ENCODE measurements at places on chromosomes 12 and 14.

GRCh38 chr14:78530078-78530477 lies 359.9 kb downstream of the NRXN3 start:
- no peak for DNase-seq

DNA sequence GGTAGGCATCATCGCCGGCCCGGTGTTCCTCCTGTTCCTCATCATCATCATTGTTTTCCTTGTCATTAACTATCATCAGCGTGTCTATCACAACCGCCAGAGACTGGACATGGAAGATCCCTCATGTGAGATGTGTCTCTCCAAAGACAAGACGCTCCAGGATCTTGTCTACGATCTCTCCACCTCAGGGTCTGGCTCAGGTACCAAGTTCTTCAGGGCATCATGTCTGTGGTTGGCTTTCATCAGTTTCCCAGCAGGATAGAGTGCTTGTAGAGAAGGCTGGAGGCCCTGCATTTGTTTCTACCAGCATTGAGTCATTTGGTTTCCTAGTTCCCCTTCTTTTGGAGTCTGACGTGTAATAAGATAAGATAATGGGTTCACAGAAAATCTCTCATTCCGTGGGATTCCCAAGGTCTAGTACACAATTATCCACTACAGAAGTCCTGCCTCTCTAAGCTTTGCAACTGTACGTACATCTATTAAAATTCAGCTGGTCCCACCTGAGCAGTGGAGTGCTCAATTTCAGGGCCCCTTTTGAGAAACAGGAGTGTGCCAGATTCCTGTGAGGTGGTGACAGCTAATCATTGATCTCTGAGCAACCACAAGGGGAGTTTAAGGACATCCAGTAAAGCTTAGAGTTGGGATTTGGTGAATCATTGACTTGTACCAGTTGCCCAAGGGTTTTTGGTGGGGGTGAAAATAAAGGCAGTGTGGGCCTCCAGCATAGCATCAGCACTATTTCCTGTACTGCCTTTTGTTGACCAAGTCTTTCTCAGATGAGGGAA lies 25.1 kb downstream of the ACVR1B start:
- DNase-seq: no peak

DNA sequence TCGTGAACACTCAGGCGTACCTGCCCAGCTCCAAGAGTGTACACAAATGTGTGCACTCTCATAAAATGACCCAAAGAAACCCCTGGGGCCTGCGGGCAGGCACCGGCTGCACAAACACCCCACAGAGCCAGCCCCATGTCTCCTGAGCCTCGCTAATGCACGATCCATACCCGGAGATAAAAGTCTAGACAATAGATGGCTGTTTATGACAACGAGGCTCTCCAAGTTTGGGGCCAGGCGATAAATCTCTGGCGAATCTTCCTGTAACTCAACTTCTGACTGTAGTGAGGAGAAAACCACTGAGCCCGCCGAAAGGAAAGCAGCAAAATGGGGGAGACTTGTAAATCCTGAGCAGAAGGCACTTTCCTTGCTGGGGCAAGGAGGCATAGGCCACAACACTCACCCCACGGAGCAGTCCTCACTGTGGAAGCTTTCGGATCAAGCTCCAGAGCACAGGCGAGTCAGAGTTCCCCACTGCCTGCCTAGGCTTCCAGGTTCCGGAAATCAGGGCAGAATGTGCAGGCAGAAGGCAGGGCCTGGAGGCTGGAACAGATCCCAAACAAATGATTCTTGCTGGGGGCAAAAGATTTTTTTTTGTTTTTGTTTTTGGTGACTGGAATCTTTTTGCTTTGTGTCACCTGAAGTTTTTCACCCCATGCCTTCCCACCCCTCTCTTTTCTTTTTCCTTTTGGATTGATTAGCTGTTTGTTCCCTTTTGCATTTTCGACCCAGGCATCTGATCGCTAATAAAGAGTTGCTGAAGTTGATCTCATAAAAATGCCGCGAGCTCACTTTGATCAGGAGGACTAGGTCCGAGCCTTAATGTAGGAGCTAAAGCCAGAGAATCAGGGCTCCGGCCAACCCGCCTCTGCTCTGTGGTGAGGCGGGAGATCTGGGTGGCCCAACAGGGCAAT lies 4.5 kb upstream of the HOXC11 start:
- DNase-seq: no peak

- no peak for DNase-seq
Observed at GRCh38 chr14:91138511-91139359, 24.9 kb downstream of the DGLUCY start.

DNA sequence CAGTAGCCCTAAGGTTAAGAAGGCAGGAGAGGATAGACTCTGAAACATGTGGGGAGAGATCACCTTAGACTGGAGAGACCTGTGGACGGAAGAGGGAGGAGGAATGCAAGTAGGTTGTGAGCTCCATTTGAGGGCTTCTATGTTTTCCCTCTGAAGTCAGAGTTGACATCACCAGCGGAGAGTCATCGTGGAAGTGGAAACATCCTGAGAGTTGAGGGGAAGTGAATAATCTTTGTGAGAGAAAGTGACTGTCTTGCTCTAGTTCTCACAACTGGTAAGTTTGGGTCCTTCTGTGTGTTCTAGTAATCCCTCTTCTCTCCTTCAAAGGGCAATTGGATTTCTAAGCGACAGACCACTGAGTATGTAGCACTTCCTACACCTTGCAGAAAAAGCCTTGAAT lies 103.6 kb upstream of the CCND2 start:
- no peak for DNase-seq

- no peak for DNase-seq
Observed at GRCh38 chr12:8030189-8030588, 2.3 kb upstream of the FOXJ2 start.

DNA sequence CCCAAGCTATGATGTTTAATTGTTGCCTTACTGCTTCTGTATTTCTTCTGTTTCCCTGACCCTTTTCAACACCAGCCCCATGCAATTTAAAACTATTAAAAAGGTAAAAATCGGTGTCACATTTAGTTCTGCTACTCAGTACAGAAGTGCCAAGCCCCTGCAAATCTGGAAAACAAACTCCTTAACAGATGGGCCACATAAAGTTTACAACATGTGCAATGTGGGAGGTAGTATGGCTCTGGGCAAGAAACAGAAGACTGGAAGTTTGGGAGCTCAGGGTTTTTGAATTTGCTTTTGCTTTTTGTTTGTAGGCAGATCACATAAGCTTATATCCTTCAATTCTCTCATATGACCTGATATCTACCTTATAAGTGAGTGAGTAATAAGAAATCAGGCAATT lies 404.0 kb upstream of the ATP2B1 start:
- DNase-seq: no peak

GRCh38 chr12:106088246-106088808 lies 50.4 kb downstream of the NUAK1 start:
- DNase-seq: no peak

DNA sequence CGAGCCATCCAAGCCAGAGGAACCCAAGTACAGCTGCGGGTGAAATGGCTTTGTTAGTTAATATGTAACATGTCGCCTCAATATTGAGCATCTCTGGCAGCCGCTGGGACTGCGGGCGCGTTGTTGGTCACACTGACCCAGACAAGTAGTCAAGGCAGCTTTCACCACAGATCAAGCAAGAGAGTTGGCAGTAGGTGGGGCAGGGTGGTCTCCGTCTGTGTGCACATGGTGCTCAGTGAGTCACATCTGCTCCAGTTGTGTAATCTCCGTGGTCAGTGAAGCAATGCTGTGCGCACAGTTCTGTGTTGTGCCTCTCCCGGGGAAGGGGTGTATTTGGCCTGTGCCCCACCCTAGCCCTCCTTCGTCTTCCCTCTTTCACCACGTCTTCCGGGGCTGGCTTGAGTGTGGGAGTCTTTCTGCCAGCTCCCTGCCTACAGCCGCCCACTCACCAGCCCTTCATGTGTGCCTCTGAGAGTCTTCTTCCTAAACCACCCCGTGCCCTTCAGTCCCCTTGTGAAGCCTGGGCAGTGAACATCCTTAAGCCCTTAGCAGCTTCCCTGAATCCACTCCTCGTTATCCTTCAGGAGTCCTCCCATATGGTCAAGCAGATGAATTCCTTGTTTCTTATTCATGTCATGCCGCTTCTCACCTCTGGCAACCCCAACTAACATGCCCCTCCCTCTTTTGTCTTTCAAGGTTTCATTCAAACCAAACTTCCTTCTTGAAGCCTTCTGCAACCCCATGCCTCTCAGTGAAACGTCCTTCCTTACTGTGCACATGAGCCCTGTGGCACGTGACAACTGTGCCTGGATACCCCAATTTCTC lies 242.1 kb downstream of the CACNA1C start:
- DNase-seq: no peak

DNA sequence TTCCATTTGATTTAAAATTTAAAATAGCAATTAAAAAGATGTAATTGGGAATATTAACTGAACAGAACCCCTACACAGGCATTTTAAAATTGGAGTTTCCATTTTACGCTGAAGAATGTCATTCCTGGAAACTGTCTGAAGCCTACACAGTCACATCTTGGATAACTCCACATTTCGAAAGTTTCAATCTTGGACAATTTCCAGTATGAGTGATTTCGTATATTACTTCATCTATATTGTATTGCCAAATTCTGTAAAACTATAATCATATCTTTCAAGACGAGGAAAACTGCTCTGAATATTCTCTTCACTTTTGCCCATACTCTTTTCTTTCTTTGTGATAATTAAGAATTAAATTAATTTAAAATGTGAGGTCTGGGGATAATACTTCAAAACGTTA lies 194.2 kb upstream of the ABCD2 start:
- no peak for DNase-seq

GRCh38 chr12:20492251-20492760 lies 124.0 kb downstream of the PDE3A start:
- DNase-seq: no peak

- no peak for DNase-seq
Observed at GRCh38 chr12:65825507-65826352, 1.4 kb downstream of the HMGA2 start.

DNA sequence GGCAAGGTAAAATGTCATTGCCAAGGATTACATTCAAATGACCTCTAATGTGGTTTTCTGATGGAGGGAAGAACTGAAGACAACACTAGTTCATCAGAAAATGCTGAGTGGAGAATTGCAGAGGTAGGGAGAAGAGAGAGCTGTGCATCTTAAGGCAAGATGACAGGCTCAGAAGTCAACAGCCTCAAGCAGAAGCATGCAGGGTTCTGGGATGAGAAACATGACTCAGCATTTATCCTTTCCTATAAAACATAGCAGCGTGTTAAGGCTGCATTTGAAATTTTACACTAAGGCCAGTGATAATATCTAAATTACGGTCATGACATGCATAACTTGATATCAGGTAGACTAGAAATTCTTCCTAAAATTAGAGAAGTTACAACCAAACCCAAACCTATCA lies 53.7 kb upstream of the DYRK2 start:
- no peak for DNase-seq

GRCh38 chr12:79842630-79843029 lies 92.3 kb downstream of the PPP1R12A start:
- no peak for DNase-seq

- DNase-seq: no peak
Observed at GRCh38 chr12:131133015-131133905, 179.6 kb downstream of the ADGRD1 start.

GRCh38 chr12:61862986-61863385 lies 397.2 kb upstream of the USP15 start:
- no peak for DNase-seq

DNA sequence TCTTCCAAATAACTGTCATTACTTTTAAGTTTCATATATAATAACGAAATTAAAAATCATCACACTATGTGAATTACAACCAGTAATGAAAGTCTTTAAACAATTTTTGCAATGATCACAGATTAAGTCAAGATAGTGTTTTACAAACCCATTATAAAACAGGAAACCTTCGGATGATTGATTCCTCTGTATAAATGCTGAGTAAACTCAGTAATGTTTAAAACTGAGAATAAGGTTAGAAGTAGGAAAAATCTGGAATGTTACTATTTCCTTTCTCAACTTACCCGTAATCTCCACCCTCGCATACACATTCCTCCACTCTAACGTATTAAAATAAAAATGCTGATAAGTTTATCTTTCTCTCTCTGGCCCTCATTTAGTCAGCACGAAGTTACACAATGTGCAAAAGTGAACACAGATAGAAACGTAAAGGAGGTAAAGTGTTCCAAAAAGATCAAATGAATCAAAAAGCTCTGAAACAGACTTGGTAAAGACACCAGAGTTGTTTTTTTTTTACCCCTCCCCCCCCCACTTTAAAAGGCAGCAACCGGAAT lies 1.6 kb downstream of the ZFC3H1 start:
- DNase-seq: no peak

GRCh38 chr12:131323879-131324278 lies 370.2 kb downstream of the ADGRD1 start:
- DNase-seq: no peak

- no peak for DNase-seq
Observed at GRCh38 chr14:60309867-60310552, 61.0 kb downstream of the PPM1A start.

DNA sequence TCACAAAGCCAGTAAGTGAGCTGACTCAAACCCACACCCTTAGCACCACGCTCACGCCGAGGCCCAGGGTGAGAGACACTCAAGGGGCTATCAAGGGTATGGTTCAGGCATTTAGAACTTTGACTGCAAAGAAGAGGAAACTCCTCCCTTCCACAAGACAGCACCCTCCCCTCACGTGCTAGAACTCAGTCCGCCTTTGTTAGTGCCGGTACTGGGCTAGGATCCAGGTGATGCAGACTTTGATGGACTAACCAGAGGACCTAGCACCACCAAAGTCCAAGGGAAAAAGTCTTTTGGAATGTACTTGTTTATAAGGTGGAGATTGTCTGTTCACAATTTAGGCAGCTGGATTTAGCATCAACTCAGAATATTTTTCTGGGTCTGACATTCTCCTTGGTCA lies 33.7 kb downstream of the VWF start:
- no peak for DNase-seq

DNA sequence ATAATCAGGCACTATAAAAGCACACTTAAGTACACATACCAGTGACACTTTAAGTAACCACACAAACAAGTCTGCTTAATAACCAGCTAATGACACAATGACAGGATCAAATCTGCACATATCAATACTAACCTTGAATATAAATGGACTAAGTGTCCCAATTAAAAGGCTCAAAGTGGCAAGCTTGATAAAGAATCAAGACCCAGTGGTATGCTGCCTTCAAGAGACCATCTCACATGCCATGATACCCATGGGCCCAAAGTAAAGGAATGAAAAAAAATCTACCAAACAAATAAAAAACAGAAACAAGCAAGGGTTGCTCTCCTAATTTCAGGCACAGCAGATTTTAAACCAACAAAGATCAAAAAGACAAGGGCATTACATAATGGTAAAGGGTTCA lies 470.4 kb downstream of the TRHDE start:
- no peak for DNase-seq

DNA sequence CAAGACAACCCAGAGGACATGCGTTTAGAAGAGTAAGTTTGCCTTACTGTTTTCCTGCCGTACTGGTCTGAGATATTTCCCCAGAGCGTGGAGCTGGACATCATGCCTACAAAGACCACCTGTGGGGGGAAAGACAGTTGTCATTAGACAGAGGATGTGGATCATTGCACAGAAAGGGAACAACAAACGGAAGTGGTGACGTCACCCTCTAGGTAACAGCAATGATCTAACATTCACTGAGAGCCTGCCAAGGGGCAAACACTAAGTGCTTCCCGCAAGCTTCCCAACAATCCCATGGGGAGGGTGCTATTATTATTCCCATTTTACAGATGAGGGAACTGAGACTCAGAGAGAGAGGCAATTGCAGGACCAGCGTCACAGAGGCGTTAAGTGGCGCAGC lies 48.5 kb downstream of the SVOP start:
- DNase-seq: no peak

- DNase-seq: no peak
Observed at GRCh38 chr14:96409701-96410100, 17.8 kb downstream of the AK7 start.

All from stimulated activated CD8-positive, alpha-beta memory T cell treated with anti-CD3 and anti-CD28 coated beads, Interleukin-2, amount 100 ng/mL, for 48 hours (primary cell).